ENCODE measurements at places on chromosomes 4 and X.

DNA sequence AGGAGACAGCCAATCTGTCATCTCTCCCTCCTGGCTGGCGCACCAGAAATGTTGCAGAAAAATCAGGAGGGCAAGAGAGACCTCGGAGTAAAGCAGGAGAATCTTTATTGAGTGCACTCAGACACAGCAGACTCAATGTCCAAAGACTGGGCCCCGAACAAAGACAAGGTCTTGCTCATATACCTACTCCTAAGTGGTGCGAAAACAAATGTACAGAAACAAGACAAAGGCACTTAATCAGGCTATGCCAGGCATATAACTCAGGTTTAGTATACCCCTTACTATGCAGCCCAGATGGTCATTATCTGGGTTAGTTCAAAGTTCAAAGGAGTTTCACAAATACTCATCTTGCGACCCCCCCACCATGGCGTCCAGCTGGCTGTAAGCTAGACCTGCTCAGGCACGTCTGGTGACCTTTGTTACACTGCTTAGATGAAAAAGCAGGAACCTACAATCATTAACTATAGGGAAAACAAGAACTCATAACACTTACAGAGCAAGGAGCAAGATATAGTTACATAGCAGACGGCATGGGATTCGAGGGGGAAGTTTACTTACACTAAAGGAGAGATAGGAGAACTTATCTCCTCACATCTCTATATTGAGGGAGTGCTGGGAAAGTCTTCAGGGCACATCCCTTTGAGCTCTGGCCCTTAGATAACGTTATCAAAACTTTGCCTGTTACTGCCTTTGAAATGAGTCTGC is 27.5 kb downstream of the SULT1E1 start:
- DNase-seq: no peak

GRCh38 chr4:7244331-7244665 is 52.0 kb downstream of the SORCS2 start:
- no peak for DNase-seq

- DNase-seq: peak; percentile 15
Measured at GRCh38 chr4:129344058-129344457, 248.1 kb downstream of the C4orf33 start.

DNA sequence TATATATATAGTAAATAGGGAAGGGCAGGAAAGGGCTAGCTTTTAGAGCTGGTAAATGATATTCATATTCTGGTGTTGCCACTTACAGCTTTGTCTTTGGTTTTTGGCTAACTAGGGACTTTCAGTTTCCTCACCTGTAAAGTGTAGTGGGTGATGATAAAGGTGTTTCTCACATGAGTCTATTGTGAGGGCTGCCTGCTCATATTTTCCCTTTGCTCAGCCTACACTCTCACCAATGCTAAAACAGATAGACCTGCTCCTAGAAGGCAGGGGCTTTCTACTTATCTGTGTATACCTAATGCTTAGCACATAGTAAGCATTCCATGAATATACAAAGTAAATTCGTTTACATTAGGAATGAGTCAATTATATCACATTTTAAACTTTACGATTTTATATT is 137.2 kb upstream of the HS3ST1 start:
- DNase-seq: no peak

DNA sequence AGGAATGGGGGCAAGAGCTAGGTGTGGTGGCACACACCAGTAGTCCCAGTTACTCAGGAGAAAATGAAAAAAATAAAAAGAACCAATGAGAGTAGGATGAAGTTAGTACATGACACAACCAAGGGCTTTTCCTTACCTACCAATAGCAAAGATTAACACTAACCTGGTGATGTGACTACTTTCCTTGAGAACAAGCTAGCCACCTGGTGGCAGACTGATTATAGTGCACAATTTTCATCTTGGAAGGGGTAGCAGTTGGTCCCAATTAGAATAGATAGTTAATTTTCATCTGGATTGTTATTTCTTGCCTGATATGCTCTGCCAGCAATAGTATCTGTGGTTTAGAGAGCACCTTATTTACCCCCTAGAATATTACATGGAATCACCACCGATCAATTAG is 1216.8 kb upstream of the PABPC4L start:
- DNase-seq: no peak

DNA sequence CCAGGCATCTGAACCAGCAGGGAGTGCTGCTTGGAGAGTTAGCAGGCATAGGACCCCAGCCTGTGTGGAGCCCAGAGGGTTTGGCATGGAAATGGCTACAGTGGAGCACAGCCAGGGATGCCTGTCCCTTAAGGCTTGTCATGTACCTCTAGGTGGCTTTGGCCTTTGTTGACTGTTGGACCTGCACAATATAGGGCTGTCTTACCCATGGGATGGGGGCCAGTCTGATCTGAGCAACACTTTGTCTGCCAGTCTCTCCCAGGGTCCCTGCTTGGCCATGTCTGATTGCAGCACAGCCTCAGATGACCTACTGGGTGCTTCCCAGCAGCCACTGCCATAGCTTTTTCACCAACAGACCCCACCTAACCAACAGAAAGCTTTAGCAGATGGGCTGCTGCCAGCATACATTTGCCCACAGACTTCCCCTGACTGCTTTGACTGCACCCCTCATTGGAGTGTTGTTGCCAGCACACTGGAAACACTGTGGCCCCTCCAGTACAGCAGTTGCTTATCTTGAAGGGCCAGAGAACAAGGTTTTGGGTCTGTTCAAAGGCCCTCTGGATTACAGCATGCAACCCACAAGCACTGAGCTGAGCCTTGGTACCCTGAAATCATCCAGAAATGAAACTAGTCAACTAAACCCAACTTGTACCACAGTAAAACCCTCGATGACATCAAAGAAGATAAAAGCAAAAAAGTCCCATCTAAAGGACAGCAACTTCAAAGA is 22.1 kb downstream of the ANAPC10 start:
- no peak for DNase-seq

DNA sequence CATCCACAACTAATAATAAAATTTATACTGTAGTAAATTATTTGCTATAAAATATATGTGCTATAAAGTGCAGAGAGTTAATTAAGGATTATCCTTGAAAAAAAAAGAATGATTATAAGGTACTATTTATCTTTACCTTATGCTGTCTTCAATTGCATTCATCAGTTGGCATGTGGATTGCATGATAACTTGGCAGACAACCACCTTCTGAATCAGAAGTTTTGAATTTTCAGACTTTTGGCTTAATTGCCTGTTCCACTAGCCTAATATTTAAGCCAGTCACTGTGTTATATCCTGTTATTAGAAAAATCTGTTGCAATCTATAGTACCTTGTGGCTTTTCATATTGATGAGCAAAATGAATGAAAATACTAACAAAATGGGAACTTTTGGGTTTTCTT is 1040.3 kb upstream of the PCDH10 start:
- DNase-seq: no peak

- DNase-seq: no peak
Measured at GRCh38 chr4:138775890-138776289, 239.7 kb upstream of the NOCT start.

- DNase-seq: no peak
Measured at GRCh38 chrX:118839334-118839958, 15.8 kb downstream of the ZCCHC12 start.

DNA sequence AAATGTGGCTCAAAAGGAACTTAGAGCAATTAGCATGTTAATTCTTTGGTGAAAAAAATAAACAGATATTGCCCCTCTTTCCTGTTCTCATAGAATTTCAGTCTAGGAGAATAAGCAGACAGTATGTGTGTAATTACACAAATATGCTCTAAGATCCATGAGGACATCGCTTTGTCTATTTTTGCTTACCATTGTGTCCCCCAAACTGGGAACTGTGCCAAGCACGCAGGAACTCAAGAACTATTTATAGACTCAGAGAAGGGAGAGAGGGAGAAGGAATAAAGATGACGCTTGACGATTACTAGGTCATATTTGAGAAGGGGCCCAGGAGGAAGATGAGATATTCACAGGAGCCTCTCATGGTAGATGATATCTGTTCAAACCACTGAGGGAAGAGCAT is 692.6 kb downstream of the RAB28 start:
- DNase-seq: no peak

- DNase-seq: no peak
Measured at GRCh38 chrX:30863974-30864373, 25.1 kb downstream of the TAB3 start.

DNA sequence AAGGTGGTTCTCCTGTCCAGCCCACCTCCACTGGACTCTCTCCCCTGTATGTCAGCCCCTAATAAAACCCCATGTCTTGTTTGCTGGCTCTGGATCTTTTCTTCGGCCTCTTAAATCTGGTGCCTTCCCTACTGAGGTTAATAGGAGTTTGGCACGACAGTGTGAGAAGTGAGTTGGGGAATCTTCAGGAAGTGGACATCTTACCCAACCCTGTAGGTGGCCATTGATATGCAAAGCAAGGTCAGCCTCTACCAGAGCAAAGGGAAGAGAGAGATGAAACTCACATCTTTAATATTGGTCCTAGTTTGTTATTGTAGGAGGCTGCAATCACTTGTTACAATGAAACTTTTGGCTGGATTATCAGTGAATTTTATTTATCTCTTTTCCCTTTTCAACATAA is 111.7 kb downstream of the CHRDL1 start:
- no peak for DNase-seq

DNA sequence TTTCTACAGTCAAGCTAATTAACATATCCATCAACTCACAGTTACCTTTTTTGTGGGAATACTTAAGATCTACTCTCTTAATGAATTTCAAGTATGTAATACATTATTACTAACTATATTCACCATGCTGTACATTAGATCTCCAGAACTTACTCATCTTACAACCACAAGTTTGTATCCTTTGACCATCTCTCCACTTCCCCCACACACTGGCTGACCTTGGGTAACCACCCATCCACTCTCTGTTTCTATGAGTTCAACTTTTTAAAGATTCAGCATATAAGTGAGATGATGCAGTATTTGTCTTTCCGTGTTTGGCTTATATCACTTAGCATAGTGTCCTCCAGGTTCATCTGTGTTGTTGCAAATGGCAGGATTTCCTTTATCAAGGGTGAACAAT is 30.5 kb upstream of the MAGED1 start:
- no peak for DNase-seq

GRCh38 chrX:103376118-103376978 is at the start of gene BEX3:
TSS of gene BEX3 (plus strand) at chrX:103376538. CDS start at chrX:103377522, 984 bp downstream.
- DNase-seq: no peak

- DNase-seq: no peak
Measured at GRCh38 chrX:42090395-42090794, 167.0 kb upstream of the CASK start.

DNA sequence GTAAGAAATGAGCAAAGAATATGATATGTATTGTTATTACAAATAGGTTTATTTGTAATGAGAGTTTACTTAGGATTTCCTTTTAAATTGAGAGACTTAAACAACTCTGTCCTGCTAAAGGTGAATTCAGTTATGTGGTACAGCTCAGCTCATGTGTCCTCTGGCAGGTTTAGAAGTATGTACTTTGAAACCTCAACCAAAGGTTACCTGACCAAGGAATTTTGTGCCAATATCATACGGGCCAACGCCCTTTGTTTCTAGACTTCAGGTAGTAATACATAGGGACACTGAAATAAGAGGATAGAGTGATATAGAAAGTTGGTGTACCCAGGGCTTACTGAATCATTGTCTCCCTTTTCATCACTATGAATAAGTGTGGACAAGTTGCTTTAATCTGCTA is 25.7 kb downstream of the SLAIN2 start:
- no peak for DNase-seq

DNA sequence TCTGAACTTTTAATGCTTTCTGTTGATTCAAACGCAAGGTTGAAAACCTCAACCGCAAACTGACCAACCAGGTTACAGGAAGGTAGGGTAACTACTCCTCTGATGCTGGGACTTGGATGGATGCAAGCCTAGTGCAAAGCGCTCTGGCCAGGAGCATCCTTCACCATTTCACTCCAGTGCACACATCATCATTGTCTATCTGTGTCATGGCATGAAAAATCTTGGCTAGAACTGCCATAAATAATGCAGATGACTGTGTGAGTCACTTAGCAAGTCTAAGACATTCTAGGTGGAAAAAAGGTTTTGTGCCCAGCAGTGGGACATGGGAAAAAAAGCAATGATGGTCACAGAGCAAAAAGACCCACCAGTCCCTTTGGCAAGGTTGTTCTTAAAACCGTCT is 10.9 kb downstream of the ADGRA3 start:
- DNase-seq: no peak

DNA sequence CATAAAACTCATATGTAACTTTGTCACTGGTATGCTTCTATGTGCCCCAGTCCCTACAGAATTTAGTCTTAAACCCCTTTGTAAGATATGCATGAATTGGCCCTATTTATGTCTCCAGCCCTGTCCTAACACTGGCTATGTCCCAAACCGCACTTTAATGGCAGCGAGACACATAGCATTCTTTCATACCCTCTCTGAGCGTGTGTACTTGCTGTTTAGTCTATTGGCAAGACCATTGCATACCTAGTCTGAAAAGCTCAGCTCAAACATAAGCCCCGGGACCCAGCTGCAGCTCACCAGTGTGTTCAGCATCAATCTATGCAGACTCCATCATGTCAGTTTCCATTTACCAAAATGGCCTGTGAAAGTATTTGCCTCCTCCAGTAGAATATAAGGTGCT is 1018.4 kb upstream of the TENM3 start:
- DNase-seq: no peak

- no peak for DNase-seq
Measured at GRCh38 chr4:153221783-153222706, 17.8 kb downstream of the TRIM2 start.

GRCh38 chr4:61447918-61448317 is 247.8 kb downstream of the ADGRL3 start:
- DNase-seq: no peak
